NCI-H146 (cell line): ENCODE measurements at places on chromosomes 12 and 14.

DNA sequence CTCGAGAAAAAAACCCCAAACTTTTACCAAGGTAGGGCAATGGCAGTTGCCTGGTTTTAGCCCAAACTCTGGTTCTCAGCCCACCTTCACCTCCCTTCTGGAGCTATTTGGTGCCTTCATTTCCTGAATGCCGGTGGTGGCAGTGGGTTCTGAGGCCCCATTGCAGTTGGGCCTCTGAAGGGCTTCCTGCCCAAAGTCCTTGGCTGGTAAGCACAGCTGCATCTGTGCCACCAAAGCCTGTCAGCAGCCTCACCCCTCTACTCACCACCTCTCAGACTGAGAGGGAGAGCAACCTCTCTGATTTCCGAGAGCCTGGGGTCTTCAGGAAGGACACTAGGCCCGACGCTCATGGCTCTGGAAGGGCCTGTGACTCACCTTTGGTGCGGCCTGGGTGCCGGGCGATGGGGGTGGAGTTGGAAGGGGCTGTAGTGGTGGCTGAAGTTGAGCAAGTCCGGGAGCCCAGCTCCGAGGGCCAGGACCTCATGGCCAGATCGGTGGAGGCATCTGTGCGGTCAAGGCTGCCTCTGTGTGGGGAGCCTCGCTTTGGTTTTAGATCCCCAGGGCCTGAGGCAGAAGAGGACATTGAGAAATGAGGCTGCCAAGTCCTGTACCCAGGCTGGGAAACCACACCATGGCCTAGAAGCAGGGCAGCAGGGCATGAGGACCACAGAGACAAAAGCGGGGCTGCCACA lies 38.6 kb upstream of the GPR68 start:
- no peak for DNase-seq

DNA sequence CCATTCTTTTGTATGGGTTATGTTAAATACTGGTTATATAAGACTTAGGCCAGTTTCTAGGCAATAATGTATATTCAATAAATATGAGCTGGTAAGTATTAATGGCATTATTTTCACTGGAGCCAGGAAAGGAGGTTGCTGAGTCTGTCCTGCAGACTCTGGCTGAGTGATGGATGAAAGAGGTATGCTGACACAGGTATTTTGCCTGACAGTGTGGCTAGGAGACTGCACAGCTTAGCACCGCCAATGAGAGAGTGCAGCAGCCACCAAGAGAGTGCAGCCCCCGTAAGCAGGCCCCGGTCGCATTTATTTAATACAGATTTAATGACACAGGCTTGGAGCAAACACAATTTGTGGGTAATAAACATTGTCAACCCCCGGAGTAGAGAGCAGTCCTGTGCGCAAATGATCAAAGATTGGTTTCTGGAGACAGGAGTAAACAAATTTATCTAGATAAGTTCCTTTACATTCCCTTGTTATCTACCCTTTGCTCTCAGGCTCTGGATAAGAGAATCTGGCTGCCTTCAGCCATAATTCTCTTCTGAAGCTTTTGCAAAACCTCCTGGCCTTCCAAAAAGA lies 37.4 kb downstream of the TMTC3 start:
- DNase-seq: no peak

GRCh38 chr12:4270016-4270830 lies 3.3 kb upstream of the CCND2 start:
- no peak for DNase-seq

DNA sequence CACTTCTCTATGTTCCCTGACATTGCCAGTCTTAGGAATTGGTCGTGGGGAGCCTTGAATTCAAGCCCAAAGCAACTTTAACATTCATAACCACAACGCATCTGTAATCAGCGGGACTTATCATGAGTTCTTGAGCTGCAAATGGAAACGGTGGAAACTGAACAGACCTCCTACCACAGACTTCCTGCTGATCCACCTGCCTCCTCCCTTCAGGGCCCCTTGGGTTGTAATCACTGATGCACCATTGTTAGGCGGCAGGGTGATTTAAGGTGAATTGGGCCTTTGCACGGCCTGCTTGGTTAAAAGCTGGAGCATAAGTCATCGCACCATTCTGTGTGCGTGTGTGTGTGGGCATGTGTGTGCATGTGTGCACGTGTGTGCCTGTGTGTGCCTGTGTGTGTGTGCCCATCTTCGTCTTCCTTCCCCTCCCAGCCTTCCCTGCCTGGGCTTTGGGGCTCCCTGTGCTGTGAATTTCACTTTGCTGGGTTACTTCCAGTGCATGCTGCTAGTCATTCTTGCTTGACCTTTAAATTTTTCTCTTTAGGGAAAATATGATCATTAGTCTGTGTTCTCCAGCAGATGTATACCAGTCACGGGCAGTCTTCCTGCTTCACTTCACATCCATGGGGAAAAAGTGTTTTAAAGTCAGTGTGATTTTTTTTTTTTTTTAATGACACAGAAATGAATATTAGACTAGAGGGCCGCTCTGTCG lies 29.1 kb downstream of the CHST11 start:
- DNase-seq: no peak

DNA sequence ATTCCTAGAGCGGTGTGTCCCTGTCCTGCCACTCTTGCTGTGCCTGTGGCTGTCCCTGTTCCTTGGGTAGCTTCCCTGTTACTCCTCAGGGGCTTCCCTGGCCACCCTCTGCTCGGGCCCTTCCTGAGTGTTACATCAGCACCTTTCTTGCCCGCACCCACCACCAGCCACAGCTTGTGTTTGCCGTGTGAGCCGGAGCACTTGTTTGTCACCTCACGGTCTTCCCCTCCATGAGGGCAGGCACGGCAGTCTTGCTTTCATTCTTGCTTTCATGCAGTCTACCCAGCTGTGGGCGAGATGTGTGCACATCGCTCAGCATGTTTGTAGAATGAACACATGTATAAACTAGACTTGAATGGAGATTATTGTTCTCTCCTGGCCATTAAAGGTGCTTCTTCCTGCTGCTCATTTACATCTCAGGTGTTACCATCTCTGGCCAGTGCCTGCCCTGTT lies 42.0 kb downstream of the TRAF3 start:
- peak; percentile 88 for DNase-seq

DNA sequence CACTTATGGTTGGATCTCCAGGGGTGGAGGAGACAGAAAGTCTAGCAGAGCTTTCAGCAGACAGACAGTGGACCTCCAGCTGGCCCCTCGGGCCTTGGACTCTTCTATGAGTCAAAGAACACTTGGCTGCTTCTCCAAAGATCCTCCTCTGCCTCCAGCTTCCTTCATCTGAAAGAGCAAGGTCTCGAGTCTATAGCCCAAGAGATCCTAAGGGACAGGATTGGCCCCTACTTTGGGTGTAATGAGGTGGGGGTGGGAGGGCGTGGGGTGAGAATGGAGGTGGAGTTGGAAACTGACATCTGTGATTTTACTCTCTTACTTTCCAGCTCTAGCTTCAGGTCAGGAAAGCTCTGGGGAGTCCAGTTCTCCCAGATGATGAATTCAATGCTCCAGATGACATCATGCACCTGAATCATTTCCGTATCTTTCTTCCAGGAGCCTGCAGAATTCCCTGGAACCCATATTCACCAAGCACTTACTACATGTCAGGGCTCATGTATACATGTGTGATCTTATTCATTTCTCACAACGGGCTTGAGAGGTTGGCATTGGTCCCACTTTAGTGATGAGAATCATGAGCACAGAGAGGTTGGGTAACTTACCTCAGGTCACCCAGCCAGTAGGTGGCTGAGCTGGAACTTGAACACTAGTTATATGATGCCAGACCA lies 10.2 kb upstream of the PGF start:
- DNase-seq: no peak

DNA sequence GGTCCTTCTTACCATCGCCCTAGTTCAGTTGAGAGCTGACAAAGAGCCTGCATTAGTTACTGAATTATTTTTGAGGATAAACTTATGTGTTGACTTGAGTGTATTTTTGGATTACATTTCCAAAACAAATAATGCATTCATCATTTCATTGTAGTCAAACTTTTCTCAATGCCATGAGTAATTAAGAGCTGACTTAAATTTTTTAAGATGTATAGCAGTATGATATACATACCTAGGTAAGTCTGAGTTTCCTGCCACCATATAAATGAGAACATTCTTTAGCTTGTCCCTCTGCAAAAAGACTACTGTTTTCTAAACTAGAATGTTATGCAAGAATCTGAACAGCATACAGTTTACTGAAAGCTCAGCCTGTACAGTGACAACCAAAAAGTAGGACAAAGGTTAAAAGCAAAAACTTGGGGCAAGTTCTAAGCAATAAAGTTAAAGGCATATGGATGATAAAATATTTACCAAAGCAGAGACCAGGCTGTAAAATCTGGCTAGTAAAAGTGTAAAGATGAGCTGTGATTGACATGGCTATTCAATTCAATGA lies 82.1 kb upstream of the FERMT2 start:
- DNase-seq: no peak

GRCh38 chr12:53068811-53069585 lies 10.2 kb downstream of the SPRYD3 start:
- no peak for DNase-seq

GRCh38 chr12:124230117-124230757 lies 64.7 kb upstream of the RFLNA start:
- no peak for DNase-seq

GRCh38 chr12:65675141-65675621 lies 149.1 kb upstream of the HMGA2 start:
- DNase-seq: no peak
